ENCODE measurements at places on chromosomes 5 and 9. TPM values are rescaled to one million over a fixed set of nuclear protein-coding genes. Genes with fewer than 3 reads are reported as not detected.

Gene PCDHGC3
- total RNA-seq, result 48.8 TPM

- no peak for DNase-seq
Measured at GRCh38 chr5:67066815-67067214, 129.8 kb downstream of the CD180 start.

DNA sequence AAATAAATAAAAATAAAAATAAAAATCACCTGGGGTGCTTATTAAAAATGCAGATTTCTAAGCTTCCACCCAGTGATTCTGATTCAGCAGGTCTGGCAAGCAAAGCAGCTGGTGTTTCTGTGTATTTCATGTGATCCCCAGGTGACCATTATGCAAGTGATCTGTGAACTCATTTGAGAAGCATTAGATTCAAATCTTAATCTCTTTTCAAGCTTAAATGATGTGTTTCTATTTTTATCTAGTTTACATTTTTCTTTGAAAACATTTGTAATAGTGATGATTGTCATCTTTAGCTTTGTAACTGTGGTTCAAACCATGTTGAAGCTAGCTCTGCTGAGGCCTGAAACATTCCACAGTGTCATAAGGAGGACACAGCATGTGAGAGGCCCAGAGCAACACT, 804.8 kb upstream of the ZNF608 start:
- no peak for DNase-seq

DNA sequence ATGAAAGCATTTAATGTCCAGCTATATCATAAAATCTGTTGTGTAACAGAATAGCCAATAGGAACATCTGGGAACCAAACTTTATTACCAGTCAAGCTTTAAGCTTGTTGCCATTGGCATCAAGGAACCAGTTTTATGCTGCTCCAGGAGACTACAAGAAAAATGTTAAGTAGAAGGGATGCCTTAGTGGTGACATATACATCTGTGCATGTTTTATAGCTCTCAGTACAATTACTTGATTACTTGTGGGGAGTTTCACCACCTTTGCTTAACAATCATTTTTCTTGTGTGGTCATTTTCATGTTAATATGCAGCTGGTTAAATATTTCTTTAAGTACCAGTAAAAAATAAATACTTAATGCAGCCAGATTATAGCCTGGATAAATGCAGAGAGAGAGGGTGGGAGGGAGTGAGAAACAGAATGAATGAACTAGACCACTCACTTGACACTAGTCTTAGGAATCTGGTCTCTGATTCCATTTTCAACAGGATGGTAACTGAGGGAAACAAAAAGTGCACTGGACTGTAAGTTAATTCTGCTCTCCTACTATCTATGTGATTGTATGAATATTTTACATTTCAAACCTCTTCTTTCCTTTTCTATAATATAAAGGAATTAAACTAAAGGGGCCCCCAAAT, 35.7 kb upstream of the LURAP1L start:
- no peak for DNase-seq

DNA sequence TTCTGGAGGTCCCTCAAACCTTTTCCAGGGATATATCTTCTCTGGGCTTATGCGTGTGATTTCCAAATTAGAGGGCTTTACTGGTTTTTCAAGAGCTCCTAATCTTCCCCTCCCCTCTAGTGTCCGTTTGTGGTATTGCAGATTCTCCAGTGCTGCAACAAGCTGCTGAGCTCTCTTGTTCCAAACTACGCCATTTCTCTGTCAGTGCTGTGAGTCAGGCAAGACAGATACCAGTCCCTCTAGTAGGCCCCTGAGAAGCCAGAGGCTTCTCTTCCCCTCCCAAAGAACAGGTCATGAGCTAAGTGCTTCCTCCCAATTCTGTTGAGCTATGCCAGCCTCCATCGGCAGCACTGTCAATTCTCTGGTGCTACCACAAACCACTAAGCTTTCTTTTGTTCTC, 149.5 kb downstream of the FANCC start:
- DNase-seq, result peak; percentile 41

- no peak for DNase-seq
Measured at GRCh38 chr9:123471843-123472570, 116.0 kb downstream of the CRB2 start.

DNA sequence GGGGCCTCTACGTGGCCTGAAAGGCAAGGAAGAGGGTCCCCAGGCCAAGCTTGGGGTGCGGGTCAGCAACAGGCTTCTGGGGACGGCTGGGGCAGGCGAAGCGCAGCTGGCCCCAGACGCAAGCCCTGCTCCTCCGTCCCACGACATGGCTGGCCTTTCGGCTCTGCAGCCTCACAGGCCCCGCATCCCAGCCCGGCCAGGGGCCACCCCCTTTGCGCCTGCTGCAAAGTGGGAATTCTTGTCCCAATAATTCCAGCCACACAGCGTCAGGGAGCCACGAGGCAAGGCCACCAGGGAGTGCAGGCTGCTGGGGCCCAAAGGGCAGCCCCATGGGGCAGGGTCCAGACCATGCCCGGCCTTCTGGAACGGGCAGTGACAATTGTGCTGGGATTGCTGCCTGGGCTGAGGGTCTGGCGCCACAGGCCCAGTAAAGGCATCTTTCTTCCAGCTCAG, 1.1 kb upstream of the ENTPD2 start:
- DNase-seq, result no peak

Gene WDR31
- 0.60 TPM for total RNA-seq

Gene PCDHA7
- 1.4 TPM for total RNA-seq
